ENCODE measurements at places on chromosomes 12 and 14.
A peak's percentile ranks its signal among the peaks of the same experiment; 100 is the strongest.

GRCh38 chr12:34163443-34163842 lies 141.1 kb downstream of the ALG10 start:
- DNase-seq: no peak

- no peak for DNase-seq
Observed at GRCh38 chr12:102816816-102817434, 100.1 kb downstream of the PAH start.

DNA sequence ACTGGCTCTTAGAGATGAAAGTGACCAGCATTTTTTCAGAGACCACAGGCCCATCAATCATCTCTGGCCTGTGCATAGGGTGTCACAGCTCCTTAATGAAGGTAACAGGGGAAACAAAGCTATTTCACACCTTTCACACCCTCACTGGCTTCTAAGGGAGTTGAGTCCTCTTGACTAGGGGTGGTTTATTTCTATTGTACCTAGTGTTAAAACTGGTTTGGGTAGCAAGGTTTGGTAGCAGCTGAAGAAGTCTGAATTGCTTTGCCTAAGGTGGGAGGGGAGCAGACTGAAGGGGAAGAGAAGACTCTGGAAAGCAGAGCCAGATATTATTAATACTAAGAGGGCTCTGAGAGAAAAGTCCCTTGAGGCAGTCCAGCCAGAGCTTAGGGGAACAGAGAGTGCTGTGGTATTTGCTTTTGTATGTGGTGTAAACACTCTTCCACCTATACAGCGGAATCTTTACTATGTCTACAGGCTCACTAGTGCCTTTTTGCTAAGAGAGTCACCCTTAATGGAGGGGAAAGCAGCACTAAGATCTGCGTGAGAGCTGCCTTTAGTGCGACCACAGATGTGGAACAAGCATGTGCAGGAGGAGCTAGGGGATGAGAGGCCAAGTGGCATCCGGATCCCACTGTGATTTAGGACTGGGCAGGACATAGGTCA lies 95.8 kb downstream of the STXBP6 start:
- DNase-seq: no peak

DNA sequence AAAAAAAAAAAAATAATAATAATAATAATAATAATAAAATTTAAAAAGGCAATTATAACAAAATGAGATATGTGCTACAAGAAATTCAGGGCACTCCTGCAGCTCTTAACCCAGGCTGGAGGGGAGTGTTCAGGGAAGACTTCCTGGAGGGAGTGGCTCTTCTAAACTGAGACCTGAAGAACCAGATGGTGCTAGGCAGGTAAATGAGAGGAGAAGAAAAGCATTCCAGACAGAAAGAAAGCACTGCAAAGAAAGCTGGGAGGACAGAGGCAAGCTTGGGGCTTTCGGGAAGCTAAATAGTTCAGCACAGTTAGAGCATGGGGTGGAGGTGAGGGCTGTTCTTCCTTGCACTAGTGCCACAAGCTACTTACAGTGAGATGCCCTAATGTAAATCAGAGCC lies 9.9 kb upstream of the SRSF9 start:
- DNase-seq: no peak

- peak; percentile 66 for DNase-seq
Observed at GRCh38 chr12:67534681-67535080, 113.9 kb upstream of the DYRK2 start.

DNA sequence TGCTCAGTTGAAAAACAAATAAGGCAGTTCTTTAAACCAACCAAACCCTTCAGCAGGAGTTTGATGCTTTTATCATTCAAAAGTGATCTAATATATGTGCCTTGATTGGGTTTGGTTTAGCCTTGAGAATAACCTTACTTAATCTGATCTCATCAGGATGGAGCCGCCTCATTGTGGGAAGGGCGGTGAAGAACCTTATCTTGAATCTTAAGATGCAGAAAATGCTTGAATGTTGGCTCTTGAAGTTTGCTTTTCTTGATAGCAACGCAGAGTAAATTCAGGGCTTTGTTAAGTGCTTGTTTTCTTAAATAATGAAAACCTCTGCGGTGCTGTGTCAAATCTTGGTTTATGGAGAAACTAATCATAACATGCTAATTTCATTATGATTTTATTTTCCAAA lies 138.2 kb downstream of the MON2 start:
- no peak for DNase-seq

DNA sequence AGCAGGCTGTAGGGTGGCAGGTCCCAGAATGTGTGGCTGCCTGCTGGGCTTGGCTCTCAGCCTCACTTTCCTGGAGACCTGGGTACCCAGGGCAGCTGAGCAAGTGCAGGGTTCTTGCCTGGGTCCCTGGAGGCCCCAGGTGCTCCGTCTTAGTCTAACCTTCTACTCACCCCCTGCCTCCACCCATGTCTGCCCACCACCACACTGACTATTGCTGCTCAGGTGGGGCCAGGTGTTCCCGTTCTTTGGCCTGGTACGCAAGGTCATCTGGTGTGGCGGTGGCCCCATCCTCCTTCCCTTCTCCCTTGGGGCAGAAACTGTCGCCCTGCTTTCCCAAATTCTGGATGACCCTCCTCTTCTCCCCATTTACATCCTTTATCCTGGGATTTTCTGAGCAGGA lies 319.9 kb downstream of the TMEM121 start:
- no peak for DNase-seq

DNA sequence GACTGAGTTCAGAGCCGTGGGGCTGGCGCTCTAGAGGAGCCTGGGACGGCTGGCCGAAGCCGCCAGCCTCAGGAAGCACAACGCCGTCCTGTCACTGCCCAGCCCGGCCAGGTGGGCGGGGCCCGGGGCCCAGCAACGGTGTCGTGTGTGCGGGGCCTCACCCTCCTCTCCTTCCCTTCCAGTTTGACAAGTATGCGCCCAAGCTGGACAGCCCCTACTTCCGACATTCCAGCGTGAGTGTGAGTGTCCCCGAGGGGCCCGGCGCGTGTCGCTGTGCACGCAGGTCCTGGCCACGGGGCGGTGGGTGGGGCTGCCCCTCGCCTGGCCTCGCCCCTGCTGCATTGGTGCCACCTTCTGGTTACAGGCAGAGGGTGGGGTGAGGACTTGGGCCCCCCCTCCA lies 38.3 kb downstream of the LRCOL1 start:
- DNase-seq: no peak

- DNase-seq: no peak
Observed at GRCh38 chr12:59499774-59500173, 96.1 kb upstream of the SLC16A7 start.

DNA sequence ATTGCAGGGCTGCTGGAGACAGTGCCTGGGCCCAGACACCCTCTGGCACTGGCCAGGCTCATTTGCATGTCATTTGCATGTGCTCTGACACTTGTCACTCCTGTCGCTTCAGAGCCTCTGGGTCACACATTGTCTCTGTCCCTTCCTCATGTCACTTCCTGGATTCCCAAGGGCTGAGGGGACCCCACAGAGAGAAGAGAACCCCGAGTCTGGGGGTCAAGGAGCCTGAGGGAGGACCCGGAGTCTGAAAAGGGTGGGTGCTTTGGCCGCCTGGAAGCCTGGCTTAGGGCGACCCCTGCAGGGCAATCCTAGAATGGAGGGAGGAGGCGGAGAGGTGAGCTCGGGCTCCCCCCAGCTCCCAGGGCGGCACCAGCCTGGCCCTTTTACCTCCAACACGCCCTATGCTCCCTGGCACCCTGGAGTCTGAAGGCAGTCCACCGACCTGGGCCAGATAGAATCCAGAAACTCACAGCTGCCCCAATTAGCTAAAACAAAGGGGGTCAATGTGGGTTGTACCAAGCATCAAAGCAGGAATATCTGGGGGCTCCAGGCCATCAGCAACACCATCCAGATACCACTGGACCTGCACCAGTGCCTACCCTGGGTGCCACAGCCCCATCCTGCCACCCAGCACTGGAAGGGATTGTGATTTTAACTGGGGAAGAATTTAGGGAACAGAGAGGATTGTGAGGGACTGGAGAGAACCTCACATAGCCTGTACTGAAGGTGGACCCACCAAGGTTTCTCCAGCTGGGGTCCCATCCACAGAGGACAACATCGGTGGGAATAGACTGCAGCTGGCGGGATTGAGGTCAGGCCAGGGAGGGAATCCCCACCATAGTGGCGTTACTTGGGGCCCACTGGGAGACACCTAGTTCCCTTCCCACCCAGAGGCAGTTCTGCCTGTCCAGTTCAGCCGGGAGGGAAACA lies 21.8 kb upstream of the KRT78 start:
- no peak for DNase-seq

GRCh38 chr12:117986705-117987469 lies 18.1 kb upstream of the KSR2 start:
- peak; percentile 80 for DNase-seq

DNA sequence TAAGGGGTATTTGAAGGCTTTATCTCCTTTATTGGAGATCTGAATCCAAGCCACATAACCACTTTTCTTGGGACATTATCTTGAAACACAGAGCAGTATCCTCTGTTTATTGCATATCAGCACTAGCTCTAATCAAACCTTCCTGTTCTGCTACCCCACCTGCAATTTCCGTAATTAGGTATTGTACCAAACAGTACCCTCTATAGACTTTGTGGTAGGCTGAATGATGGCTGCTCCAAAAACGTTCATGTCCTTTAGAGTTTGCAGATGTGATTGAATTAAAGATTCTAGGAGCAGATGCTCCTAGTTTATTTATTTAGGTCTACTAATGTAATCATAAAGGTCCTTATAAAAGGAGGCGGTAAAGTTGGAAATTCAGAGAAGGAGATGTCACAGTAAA lies 573.0 kb upstream of the ATXN7L3B start:
- no peak for DNase-seq

DNA sequence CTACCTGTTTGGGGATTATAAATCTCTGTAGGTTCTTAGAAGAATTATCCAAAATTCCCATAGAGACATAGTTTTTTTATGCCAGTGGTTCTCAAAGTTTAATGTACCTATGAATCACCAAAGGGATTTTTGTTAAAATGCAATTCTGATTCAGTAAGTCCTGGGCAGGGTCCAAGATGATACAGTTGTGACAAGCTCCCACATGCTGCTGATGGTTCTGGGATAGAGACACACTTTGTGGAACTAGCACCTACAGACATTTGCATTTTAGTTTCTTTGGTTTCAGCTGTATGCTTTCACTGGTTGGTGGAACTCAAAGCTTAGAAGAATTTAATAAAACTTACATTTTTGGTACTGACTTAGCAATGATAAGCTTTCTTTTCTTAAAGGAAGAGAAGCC lies 80.4 kb downstream of the PTCSC3 start:
- no peak for DNase-seq

Data from HS-27A (cell line).